ENCODE measurements at places on chromosomes 12 and 14.

DNA sequence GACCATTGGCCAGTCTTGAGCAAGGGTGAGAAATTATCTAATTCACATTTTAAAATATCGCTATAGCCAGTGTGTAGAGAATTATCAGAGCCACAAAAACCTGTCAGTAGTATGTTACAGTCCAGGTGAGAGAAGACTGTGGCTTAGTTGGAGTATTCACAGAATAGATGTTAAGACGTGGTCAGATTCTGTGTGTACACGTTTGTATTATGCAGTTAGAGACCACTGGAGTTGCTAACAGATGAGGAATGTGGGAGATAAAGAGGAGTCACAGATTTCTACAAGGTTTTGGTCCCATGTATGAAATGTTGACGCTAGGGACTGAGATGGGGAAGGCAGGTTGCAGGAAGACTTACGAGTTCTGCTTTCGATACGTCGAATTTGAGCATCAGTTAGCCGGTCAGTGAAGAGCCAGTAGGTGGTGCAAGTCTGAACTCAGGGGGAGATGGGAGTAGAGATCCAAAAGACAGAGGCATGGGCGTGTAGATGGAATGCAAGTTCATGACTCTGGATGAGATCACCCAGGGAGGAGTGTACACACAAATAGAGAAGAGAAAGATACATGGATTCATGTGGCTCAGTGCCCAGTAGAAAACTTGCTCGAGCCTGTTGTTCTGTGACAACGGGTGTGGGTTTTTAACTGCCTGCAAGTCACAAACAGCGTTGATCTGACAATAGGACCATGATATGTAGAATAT, 114.8 kb upstream of the FLRT2 start:
- no peak for DNase-seq

DNA sequence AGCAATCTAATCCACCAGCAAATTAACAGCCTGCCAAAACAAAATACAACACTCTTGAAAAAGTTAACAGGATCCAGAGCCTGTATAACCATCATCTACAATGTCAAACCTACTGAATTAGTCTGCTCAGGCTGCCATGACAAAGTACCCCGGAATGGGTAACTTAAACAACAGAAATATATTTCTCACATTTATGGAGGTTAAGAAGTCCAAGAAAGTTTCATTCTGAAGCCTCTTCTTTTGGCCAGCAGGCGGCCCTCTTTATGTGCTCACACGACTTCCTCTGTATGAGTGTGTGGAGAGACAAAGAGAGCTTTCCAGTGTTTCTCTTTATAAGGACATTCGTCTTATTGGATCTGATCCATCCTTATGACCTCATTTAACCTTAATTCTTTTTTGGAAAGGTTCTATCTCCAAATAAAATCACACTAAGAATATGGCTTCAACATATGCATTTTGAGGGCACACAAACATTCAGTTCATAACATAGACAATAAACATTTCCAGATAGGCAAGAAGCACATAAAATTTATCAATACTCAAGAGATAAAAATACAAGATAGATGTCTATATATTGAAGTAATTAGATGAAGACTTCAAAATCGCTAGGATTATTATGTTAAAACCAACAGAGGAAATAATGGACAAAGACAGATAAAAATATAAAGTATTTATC, 5.9 kb upstream of the RERG start:
- DNase-seq, result no peak

GRCh38 chr12:77940011-77940423, 109.3 kb downstream of the NAV3 start:
- DNase-seq, result no peak

DNA sequence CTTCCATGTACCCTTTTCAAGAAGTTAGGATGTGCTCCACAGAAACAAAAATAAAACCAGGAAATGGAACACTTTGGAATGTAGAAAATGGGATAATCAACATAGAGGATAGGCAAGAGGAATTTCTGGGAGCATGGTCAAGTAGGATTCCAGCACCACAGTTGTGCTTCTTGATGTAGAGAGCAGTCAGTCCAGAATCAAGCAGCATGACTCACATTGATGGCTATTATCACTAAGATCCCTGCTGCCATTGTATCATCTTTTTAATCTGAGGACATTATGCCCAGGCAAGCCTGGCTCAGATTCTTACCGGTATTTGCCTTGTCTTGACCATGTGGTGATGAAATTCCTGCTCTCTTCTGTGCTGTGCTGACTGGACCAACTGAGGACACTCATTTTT, 5.7 kb downstream of the ETFRF1 start:
- DNase-seq, result no peak

GRCh38 chr12:68530965-68531364, 79.7 kb upstream of the RAP1B start:
- DNase-seq, result no peak
